Stimulated activated CD8-positive, alpha-beta memory T cell treated with anti-CD3 and anti-CD28 coated beads, Interleukin-15, amount 100 ng/mL, for 1 hour (primary cell): ENCODE measurements at places on chromosomes 2 and 18.

- no peak for DNase-seq
These were observed 23.6 kb downstream of the ALPK2 start for GRCh38 chr18:58605027-58606020.

DNA sequence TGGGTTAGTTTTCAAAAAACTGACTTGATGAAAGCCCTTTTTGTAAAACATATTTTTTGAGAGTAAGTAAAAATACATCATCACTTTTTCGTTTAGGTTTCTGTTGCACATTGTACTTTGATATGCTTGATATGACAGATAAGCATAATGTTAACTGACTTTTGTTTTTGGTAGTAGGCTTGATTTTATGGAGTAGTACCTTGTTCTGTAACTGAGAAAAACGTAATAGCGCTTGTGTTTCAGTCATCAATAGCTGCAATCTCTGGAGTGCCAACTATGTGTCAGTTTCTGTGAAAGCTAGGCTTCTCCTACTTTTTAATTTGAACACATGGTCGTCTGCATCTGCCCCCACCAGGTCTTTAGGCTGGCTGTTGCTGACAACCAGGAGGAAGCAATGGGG is 1.3 kb downstream of the LCLAT1 start:
- no peak for DNase-seq

DNA sequence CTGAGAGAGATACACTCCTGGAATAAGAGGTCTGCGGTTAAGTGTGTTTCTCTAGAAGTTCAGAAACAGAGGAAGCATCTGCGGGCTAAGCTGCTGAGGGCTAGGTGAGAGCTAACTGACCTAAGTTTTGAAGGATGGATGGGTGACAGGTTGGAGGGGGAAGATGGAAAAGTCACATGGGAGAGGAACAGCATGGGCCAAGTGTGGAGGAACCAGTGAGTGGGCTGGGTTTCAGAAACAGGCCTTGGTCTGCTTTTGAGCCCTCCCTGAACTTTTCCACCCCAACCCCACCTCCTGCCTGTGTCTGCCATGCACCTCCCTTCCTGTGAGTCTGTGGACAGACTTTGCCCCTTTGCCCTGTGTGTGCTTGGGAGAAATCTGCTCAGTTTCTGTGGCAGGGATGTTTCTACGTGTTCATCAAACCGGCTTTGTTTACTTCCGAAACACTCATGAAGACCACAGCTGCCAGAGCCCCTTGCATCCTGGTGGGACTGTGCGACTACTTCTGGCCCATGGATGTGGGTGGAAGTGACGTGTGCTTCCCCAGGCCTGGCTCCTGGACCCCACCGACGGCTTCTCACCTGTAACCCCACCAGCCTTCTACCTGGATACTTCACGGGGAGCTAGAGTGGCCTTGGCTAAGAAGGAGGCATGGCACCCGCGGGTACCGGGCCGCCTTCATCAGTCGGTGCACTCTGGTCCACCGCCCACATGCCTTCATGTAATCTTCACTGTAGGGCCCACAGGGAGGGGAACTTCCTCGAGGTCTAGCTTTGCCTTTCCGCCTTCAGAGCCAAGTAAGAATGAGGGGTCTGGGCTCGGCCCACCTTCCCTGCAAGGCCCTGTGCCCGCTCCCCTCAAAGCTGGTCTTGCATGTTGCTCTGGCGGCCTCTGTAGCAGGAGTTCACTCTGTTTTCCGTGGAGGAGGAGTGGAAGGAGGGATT is 1.4 kb upstream of the HPCAL1 start:
- DNase-seq = no peak

DNA sequence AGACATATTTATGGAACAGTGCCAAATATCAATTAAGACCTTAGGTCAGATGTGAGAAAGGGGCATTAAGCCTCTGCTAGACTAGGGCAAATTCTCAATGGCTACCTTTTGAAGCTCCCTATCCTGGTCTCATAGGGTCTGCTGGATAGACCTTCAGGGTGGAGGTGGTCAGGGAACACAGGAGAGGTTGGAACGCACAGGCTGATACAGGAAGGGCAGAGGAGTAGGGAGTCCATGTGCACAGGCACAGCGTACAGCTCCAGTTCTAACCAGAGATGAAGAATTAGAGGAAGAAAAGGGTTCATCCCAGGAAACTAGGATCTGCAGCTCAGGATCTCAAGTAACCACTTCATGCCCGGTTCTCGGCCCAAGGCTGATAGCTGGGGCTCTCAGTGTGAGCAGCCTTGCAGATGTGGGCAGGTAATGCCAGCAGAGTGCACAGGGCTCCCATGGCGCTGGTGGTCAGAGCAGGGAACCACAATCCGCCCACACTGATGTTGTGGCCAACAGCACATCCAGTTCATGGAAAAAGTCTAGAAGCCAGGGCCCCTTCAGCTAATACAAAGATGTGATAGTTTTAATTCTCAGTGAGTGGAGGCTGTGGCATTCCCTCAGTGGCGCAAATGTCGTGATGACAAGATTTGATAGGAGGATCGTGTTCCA is 3.4 kb upstream of the EVA1A start:
- DNase-seq = no peak

DNA sequence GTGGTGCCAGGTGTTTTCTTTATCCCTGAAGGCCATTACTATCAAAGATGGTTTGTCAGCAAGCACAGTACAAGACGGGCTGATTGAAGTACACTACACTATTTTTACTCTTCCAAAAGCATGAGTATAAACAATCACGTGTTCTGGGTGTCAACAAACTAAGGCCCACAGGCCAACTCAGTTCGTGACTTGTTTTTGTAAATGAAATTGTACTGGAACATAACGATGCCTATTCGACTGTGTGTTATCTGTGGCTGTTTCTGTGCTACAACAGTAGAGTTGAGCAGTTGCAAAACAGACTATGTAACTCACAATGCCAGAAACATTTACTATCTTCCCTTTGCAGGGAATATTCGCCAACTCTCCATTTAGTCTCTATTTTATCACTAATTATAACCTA is 12.3 kb downstream of the MRPS5 start:
- no peak for DNase-seq

- no peak for DNase-seq
These were observed 40.0 kb downstream of the MERTK start for GRCh38 chr2:111938392-111938791.

GRCh38 chr2:170647741-170648436 is 67.2 kb upstream of the SP5 start:
- DNase-seq = no peak

DNA sequence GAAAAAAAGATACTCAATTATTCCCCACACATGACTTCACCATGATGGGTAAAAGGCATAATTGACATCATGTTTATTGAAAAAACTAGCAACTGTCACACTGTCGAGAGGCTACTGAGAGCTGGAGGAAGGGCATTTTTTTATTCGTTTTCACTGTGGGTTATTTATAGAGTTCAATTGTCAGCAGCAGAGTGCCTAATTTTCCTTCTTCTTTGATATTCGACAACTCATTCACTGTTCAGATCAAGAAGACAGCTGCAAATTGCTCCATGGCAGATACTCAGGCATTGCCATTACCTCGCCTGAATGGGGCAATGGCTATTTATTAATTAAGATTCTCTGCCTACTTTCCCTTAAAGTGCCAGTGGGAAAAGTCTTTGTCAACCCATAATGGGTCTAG is 197.5 kb upstream of the NRP2 start:
- DNase-seq = no peak

DNA sequence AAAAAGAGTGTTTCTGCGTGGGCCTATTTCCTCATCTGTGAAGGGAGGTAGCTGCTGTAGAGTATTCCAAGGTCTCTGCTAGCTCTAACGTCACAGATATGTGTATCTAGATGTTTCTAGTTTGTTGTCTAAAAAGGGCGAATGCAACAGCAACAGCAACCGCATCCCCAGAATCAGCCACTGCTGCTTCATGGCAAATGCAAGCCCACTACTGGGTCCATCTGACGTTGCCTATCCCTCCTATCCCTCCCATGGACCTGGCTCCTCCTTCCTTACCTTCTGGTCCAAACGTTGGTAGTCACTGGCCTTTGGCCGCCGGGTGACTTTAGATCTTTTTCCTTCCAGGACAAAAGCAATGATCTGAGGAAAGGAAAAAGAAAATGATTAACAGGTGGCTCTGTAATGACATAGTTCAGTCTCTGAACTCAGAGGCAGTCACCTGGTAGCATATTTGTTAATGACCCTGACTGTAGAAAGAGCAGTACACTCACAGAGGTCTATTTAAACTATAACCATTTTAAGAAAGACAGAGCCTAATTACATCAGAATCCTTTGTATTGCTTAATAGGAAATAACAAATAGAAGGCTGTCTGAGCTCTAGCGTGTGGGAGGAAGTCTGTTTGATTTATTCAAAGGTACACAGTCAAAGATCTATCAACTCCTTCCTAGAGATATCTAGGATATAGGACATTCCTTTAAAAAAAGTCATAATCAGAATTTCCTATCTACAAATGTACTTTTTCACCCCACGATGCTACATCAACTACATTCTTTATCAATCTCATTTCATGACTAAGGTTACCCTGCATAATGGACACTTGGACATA is 2.9 kb downstream of the TGOLN2 start:
- no peak for DNase-seq

DNA sequence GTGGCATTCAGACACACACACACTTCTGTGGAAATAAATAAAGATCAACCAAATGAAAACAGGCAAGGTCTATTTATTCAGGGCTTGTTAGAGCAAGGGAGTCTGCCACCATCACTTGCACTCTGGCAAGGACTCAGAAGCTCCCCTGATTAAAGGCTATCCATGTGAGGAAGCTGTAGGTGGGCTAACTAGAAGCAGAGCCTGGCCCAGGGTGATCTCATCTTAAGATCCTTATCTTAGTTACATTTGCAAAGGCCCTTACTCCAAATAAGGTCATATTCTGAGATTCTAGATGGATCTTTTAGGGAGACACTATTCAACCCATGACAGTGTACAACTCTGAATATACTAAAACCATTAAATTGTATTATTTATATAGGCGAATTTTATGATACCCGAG is 190.0 kb upstream of the SRD5A2 start:
- no peak for DNase-seq

- no peak for DNase-seq
These were observed 16.8 kb upstream of the LYPD6 start for GRCh38 chr2:149313512-149313972.

GRCh38 chr2:40115348-40115747 is 336.3 kb upstream of the THUMPD2 start:
- DNase-seq = no peak

- no peak for DNase-seq
These were observed 714 bp downstream of the RPIA start for GRCh38 chr2:88692187-88692586.

DNA sequence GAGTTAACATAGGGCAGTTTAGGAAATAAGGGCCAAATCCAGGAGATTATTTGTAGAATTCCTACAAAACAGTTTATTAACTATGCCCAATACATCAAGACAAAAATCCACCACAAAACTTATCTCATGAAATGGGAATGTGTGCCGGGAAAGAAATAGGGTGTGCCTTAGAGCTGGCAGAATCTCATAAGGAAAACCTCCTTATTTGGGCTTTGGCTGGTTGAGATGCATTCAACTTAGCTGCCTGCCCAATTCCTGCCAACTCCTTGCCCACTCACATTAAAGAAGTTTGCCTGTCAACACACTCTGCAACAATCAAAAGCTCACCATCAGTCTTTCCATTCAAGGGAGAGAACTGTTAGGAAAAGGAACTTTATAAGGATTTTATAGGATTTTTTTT is 500.6 kb downstream of the SATB2 start:
- DNase-seq = no peak

GRCh38 chr2:1713839-1714236 is 30.5 kb downstream of the PXDN start:
- DNase-seq = no peak

DNA sequence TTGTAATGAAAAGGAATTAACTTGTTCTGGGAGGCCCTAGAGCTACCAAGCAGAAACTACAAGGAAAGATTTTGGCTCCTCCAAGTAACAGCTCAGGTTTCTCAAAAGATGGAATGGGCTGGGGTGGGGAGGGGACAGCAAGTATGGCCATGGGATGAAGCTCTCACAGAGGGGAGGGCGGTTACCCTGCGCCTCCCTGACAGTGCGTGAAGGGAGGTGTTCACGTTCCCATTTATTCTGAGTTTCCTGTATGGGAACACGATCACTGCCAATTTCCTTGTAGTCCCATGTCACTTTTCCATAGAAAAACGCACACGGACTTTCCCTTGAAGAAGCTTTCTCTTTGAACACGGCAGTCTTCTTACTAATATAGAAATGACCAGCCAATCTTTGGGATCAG is 17.0 kb downstream of the CDC42EP3 start:
- DNase-seq = no peak

GRCh38 chr18:59357928-59358327 is 1.1 kb downstream of the LMAN1 start:
- no peak for DNase-seq

- no peak for DNase-seq
These were observed 61.2 kb downstream of the CCDC85A start for GRCh38 chr2:56244911-56245530.

GRCh38 chr2:162945785-162946184 is 107.2 kb upstream of the KCNH7 start:
- no peak for DNase-seq

DNA sequence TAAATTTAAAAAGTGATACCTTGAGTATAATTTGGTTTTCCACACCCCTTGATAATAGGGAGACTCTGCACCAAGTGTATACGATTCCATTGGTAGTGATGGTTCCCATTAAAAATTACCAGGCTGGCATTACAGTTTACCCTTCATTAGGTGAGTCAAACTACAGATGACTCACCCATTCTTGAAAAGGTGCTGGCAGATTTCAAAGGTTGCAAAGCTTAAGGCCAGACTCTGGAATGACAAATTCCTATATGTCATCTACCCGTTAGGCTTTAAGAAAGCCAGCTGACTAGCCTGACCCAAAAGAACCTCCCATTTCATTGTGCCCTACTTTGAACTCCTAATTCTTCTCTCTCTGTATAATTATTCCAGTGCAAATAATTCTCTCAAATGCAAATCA is 124.4 kb downstream of the LRRTM4 start:
- DNase-seq = no peak

- no peak for DNase-seq
These were observed 195.8 kb downstream of the ZRANB3 start for GRCh38 chr2:135335256-135335655.

DNA sequence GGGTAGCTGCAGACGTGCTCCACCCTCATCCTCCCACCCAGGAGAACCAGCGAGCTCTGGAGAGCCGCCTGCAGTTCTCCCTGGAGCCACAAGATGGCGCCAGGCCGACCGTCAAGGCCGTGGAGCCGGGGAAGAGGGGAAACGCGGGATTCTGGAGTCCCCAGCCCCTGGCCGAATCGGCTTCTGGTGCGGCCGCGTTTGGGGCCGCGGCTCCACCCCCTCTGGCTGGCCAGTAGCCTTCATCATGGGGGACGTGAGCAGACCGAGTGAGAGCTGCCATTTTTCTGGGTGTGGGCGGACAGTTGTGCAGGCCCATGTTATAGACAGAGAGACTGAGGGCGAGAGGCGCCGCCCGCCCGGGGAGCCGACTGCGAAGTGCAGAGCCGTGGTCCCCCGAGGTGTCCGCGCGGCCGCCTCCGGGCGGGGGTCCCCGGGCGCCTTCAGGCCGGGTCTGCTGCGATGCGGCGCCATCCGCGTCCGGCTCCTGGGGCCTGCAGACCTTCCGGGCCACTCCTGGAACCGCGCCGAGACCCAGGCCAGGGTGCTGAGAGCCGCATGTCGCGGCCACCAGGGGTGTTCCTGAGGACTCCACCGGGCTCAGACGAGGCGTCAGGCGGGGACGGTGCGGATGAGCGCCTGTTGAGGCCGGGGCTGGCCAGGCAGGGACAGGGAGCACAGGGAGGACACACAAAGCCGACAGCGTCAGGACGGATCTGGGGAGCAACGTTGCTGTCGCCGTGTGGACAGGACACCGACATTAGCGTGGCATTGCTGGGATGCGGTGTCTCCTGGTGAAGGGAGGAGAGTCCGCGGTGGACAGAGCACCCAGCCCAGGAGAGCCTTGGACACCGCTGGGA is 418.2 kb upstream of the HS6ST1 start:
- peak; percentile 17 for DNase-seq
